Stromal cell of bone marrow (primary cell): ENCODE measurements at places on chromosomes 13 and 19.

GRCh38 chr19:54256250-54257115 is 590 bp downstream of the LILRB5 start:
- no peak for DNase-seq

GRCh38 chr19:44990966-44991365 is 10.3 kb upstream of the RELB start:
- DNase-seq: no peak

- DNase-seq: no peak
Observed at GRCh38 chr13:37479916-37480315, 118.7 kb downstream of the POSTN start.

- DNase-seq: no peak
Observed at GRCh38 chr19:13066226-13066625, 36.4 kb downstream of the LYL1 start.

DNA sequence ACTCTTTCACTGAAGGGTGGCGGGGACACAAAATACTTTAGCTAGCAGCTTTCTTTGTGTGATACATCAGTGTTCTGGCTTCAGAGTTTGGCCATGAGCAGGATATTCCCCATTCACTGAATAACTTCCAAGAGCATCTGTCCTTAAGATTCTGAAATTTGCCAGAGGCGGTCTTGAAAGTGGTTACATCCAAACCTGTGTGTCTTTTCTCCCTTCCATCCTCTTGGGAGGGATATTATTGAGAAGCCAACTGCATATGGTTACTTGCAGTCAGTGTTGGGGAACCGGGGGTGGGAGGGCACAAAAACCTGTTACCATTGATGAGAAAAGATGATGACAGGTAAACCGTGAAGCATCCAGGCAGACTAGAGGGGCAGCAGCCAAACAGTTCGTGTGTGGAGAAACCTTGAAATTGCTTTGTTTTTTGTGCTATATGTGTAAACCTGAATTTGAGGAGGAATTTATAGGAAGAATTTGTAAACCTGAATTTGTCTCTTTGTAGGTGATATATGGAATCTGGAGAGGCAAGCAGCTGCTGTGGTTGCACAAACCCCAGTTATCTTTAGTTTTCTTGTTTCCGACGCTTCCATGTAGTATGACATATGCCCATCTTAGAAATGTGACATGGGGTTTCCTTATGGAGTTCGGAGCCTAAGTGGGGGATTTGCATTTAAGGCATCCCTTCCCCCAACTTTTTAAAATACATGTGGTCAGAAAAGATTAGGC is 104.8 kb downstream of the WDFY2 start:
- DNase-seq: no peak

- DNase-seq: no peak
Observed at GRCh38 chr13:58680115-58680514, 1048.6 kb downstream of the PCDH17 start.
